ENCODE measurements at places on chromosomes 2 and 18.

- DNase-seq: peak; percentile 22
These were observed 86.3 kb upstream of the EFEMP1 start for GRCh38 chr2:56009758-56010458.

DNA sequence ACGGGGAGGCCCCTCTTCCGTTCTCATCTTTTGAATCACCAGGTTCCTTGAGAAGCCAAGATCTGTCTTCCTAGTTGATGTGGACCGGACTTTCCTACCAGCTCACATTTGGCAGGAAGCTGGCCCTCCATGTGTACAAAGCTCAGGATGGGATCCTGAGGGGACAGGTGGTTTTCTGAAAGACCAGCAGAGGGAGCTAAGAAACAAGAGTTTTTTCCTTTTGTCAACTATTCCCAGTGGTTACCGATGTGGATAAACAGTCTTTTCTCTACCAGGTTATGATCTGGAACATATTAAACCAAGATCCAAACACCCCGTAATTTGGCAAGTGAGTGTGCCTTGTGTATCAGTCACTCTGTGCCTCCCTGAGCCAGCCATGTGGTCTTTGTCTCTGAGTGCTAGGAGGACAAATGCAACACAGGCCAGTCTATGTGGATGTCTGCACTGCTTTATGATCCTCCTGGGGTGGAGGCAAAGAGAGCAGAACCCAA is 25.1 kb upstream of the ARHGAP25 start:
- no peak for DNase-seq

GRCh38 chr2:8006626-8007025 is 675.2 kb upstream of the ID2 start:
- DNase-seq: no peak

GRCh38 chr2:70907130-70908057 is 28.3 kb upstream of the ATP6V1B1 start:
- DNase-seq: no peak

DNA sequence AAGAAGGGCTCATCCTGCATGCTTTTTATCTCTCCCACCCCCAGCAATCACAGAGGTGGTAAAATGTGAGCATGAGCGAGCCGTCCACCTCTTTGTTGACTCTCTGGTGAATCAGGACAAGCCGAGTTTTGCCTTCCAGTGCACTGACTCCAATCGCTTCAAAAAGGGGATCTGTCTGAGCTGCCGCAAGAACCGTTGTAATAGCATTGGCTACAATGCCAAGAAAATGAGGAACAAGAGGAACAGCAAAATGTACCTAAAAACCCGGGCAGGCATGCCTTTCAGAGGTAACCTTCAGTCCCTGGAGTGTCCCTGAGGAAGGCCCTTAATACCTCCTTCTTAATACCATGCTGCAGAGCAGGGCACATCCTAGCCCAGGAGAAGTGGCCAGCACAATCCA is 19.5 kb downstream of the LIPG start:
- DNase-seq: no peak

- no peak for DNase-seq
These were observed 43.4 kb downstream of the MBP start for GRCh38 chr18:77088963-77089722.
